Right lung (tissue), 10 donors: ENCODE measurements at places on chromosomes 7 and 10.

DNA sequence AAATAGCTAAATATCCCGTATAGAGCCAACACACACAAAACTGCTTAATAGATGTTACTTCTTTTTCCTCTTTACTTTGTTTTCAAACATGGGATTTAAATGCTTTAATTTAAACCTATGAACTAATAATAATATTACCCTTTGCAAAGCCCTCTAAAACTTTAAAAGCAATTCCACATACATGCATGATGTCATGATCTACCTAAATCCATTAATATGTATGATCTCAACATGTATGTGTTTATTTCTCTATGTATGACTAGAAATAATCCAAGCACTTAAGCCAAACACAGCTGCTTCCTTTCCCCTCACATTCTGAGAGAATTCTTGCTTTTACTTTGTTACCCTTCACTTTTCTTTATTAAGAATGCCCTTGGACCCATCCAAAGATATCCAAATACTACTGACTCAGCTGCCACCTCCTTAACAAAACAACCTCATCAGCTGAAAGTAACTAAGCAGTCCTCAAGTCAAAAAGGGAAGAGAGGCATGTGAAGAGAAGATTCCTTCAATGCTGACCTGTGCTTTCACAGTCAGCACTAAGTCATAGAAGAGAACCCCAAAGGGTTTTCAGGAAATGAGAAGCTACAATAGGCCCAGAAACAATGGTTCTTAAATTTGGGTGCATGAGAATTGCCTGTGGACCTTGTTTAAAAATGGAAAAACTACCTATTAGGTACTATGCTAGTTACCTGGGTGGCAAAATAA lies 266.4 kb upstream of the LRGUK start:
- DNase-seq = no peak

DNA sequence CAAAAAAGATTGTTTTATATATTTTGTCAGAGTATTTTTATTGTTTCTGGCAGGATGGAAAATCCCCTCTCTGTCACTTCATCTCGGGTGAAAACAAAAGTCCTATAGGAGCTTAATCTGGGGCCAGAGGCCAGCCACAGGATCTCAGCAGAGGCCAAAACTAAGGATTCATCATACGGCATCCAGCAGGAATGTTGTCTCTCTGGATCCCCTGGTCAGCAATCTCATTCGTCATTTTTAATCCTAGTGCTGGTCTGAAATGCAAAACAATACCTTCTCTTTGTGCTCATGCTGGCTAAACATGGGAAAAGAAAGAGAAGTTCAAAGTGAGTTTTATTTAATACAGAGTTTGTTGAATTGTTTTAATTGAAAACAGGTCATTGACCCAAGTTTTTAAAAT lies 482.5 kb upstream of the AUTS2 start:
- DNase-seq = no peak

- DNase-seq = no peak
Measured at GRCh38 chr7:24392774-24393173, 108.8 kb downstream of the NPY start.

DNA sequence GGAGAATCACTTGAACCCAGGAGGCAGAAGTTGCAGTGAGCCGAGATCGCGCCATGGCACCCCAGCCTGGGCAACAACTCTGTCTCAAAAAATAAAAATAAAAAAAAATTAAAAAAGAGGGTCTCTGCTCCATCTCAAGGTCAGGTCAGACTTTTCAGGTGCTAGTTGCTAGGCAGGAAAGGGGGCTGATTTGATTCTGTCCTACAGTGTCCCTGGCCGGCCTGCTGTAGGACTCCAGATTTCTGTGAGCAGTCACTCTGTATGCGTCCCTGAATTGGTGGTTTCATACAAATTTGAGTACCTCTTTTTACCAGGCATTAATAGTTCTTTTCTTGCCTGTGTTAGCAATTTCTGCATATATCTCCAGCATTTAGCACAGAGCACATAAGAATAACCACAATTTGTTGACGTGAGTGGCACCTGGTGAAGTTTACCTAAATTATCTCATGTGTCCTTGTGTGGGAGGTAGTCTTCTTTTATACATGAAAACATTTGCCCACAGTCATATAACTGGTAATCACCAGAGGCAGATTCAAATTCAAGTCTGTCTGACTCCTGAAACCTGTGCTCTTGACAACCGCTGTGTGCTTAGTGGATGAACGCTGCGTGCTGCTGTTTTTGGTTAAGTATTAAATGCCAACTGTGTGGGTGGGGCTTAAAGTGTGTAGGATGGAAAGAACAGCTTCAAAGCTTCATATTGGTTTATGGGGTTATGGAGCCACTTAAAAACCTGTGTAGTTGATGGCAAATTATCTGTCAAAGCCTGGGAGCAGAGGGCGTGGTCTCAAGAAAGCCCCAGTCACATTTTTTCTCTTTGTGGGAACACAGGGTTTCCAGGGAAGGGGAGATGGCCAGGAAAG lies 3.2 kb upstream of the ZNF775 start:
- DNase-seq = no peak
